ENCODE measurements at places on chromosomes 12 and 14.

- no peaks in the 10 kb centered on the region for H3K36me3 ChIP-seq
- H3K27ac ChIP-seq, result peak overlapping the region; percentile 50
- no peaks in the 10 kb centered on the region for H3K4me1 ChIP-seq
Measured at GRCh38 chr14:30803185-30803584, 71.2 kb upstream of the COCH start.

- H3K4me3 ChIP-seq, result no peak overlapping the region
- no peak for DNase-seq
- no peaks in the 10 kb centered on the region for H3K36me3 ChIP-seq
Measured at GRCh38 chr14:105563347-105563737, 37.0 kb downstream of the TMEM121 start.

DNA sequence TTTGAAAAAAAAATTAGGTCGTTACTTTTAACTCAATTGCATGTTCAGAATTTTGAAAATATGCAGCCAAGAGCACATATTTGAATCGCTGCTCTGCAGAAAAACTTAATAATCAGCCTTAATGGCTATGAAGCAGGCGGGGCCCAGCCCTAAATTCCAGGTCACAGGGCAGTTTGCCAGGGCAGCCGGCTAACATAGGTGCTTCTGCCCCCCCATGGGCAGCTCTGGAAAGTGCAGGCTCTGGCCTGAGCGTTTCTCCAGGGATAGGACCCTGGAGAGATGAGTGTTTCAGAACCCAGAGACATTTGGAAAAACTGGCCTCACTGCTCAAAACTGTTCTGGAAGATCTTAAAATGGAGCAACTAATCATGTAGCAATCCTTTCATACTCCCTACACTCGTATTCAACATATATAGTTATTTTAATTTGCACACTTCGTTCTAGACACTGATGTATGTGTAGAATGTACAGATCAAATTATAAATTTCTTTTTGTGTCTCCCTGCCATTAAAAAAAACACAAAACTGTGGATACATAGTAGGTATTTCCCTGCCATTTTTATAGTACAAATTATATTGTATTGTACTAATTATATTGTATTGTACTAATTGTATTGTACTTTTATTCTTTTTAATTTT is 26.0 kb upstream of the PTGR2 start:
- no peak overlapping the region for H3K27ac ChIP-seq
- H3K27me3 ChIP-seq, result no peaks in the 10 kb centered on the region
- H3K4me1 ChIP-seq, result no peaks in the 10 kb centered on the region
- DNase-seq, result peak; percentile 93

GRCh38 chr12:91651728-91652127 is 469.1 kb upstream of the DCN start:
- H3K4me3 ChIP-seq, result no peak overlapping the region
- H3K27me3 ChIP-seq, result no peaks in the 10 kb centered on the region
- H3K27ac ChIP-seq, result no peak overlapping the region
- no peak for DNase-seq
- H3K36me3 ChIP-seq, result no peaks in the 10 kb centered on the region
- H3K4me1 ChIP-seq, result no peaks in the 10 kb centered on the region

- no peak overlapping the region for H3K4me3 ChIP-seq
- DNase-seq, result no peak
- no peaks in the 10 kb centered on the region for H3K36me3 ChIP-seq
- H3K27me3 ChIP-seq, result no peaks in the 10 kb centered on the region
Measured at GRCh38 chr14:71714225-71714624, 218.0 kb upstream of the RGS6 start.

GRCh38 chr12:107660235-107660634 is 25.4 kb upstream of the PWP1 start:
- peaks cover 3% of the 10 kb centered on the region for H3K4me1 ChIP-seq
- no peak overlapping the region for H3K27ac ChIP-seq
- H3K4me3 ChIP-seq, result no peak overlapping the region
- H3K27me3 ChIP-seq, result no peaks in the 10 kb centered on the region
- no peak for DNase-seq

DNA sequence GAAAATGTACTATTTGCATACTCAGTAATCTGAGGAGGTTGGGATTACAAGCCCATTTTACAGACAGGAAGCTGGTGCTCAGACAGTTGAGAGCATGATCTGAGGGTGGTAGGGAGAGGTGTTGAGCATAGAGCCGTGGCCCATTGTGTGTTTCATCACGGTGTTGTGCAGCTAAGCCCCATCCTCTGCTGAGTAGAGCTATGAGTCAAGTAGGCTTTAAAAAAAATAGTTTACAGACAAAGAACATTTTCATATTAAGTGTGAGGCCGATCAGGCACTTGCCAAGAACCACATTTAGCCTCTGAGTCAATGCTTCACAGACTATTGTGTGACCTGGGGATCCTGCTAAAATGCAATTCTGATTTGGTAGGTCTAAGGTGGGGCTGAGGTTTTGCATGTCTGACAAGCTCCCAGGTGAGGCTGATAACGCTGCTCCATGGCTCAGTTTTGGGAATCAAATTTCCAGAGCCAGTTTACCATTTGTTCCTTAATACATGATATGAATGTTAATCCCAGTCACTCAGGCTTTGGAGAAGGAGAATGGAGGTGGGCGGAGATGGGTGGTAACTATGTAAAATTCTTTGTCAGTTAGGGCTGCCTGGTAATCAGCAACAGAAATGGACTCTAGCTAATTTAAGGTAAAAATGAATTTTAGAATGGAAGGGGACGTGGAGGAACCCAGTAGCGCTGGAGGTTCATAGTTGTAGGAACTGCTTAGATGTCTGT is 22.2 kb downstream of the ZNF664 start:
- H3K27ac ChIP-seq, result no peak overlapping the region
- peaks cover 52% of the 10 kb centered on the region for H3K4me1 ChIP-seq
- no peaks in the 10 kb centered on the region for H3K27me3 ChIP-seq
- no peaks in the 10 kb centered on the region for H3K36me3 ChIP-seq
- no peak overlapping the region for H3K4me3 ChIP-seq
- no peak for DNase-seq

DNA sequence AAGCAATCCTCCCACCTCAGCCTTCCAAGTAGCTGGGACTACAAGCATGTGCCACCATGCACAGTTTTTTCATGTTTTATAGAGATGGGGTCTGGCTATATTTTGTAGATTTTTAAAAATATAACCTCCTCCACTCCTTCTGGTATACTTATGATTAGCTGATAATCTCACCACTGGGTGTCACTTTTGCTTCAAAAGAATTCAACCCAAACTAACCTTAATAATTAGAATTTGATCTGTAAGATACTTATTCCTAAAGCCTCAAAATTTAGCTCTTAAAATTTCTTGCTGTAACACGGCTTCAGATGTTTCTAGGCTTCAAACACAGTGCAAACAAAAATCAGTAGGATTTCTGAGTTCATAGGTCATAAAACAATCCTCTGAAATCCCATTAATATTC is 130.3 kb downstream of the CEP83 start:
- H3K4me1 ChIP-seq, result no peaks in the 10 kb centered on the region
- H3K36me3 ChIP-seq, result no peaks in the 10 kb centered on the region
- no peak overlapping the region for H3K27ac ChIP-seq
- H3K4me3 ChIP-seq, result no peak overlapping the region

DNA sequence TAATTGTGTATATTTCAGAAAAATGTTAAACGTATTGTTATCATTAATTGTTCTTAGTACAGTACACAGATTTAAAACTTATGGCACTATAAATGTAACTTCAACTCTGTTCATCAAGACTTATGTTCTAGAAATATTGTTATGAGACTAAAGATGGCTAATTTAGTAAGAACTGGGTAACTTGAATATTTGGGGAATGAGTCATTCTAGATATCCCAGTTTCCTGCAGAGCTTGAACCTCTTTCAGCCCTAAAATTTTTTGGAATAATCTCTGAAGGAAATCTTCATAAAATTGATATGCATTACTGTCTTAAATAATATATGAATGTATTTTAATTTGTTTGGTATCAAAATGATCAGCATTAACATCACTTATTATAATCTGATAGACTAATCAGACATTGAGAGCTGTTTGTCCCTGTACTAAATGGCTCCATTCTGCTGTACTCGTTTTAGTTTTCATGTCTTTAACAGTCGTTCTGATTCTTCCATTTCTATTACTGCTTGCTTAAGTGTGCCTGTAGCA is 87.1 kb downstream of the VEZT start:
- no peaks in the 10 kb centered on the region for H3K4me1 ChIP-seq
- H3K27me3 ChIP-seq, result no peaks in the 10 kb centered on the region

GRCh38 chr14:94175011-94175745 is 1.1 kb downstream of the PPP4R4 start:
- no peak for DNase-seq
- H3K4me3 ChIP-seq, result no peak overlapping the region
- H3K27ac ChIP-seq, result no peak overlapping the region
- no peaks in the 10 kb centered on the region for H3K36me3 ChIP-seq
- H3K4me1 ChIP-seq, result peaks cover 9% of the 10 kb centered on the region

DNA sequence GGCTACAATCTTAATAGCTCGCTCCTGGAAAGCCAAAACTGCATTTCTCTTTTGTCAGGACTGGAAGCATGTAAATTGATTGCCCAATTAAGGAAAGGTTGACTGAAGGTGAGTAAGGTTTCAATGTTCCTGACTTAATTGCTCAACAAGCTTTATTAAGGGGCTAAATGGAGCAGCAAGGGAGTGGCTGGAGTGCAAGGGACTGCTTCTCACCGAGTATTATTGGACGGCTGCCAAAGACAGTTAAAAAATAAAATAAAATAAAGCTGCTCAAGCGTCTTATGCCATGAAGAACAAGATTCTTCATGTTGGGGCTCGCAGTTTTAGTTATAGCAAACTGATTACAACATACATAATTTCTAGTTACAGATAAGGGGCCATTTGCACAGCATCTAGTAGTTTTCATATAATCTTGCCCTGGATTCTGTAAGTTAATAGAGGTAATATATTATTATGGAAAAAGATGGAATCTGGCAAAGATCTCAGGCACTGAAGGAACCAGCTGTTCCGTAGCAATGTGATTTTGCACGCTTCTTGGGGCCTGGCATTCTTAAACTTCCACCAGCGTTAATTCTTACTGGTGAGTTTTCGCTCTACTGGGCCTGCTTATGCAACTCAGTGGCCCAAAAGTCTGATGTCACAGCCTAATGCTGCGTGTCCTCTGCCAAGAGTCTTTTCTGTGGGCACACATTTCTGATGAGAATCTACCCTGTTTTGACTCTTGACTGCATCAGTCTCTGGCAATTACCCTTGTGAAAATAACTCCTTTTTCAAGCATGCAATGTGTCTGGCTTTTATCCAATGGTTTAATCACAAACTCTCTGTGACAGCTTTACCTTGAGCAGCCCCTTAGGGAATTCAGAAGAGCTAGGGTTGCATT is 108.5 kb downstream of the SLC38A1 start:
- H3K4me3 ChIP-seq, result no peak overlapping the region
- peak; percentile 47 for DNase-seq
- peaks cover 17% of the 10 kb centered on the region for H3K4me1 ChIP-seq
- H3K27ac ChIP-seq, result peak overlapping the region; percentile 46
- H3K27me3 ChIP-seq, result no peaks in the 10 kb centered on the region

GRCh38 chr14:81234278-81234677 is 13.5 kb upstream of the GTF2A1 start:
- H3K4me1 ChIP-seq, result peaks cover 6% of the 10 kb centered on the region
- DNase-seq, result no peak
- H3K4me3 ChIP-seq, result no peak overlapping the region

DNA sequence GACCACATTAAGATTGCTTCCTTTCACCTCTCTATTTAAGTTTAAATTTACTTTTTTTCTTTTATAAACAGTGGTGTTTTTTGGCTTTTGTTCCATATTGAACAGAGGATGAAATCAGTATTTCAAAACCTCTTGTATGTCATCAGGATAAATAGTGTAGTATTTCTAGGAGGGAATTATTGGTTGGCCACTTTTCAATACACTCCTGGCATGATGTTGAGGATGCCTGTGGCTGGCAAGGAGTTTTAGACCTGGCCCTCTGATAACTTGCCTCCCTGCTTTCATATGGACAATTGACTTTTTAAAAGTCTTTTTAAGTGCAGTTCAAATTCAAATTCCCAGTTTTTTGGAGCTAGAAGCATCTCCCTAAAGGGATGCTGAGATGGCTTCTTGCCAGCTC is 9.8 kb downstream of the TMTC2 start:
- no peak overlapping the region for H3K4me3 ChIP-seq
- no peak overlapping the region for H3K27ac ChIP-seq
- DNase-seq, result no peak

- peak overlapping the region; percentile 78 for H3K4me3 ChIP-seq
- no peaks in the 10 kb centered on the region for H3K36me3 ChIP-seq
- no peaks in the 10 kb centered on the region for H3K4me1 ChIP-seq
- H3K27me3 ChIP-seq, result peaks cover 9% of the 10 kb centered on the region
- peak; percentile 94 for DNase-seq
Measured at GRCh38 chr12:125983094-125983783, 918.0 kb downstream of the AACS start.

- DNase-seq, result no peak
- no peaks in the 10 kb centered on the region for H3K27me3 ChIP-seq
- H3K4me1 ChIP-seq, result peaks cover 27% of the 10 kb centered on the region
- no peaks in the 10 kb centered on the region for H3K36me3 ChIP-seq
Measured at GRCh38 chr12:15778126-15778525, 11.1 kb downstream of the EPS8 start.

- no peaks in the 10 kb centered on the region for H3K27me3 ChIP-seq
- H3K4me3 ChIP-seq, result no peak overlapping the region
- peaks cover 32% of the 10 kb centered on the region for H3K4me1 ChIP-seq
- peak overlapping the region; percentile 26 for H3K27ac ChIP-seq
- no peaks in the 10 kb centered on the region for H3K36me3 ChIP-seq
Measured at GRCh38 chr14:65303899-65304222, 108.7 kb upstream of the FUT8 start.

DNA sequence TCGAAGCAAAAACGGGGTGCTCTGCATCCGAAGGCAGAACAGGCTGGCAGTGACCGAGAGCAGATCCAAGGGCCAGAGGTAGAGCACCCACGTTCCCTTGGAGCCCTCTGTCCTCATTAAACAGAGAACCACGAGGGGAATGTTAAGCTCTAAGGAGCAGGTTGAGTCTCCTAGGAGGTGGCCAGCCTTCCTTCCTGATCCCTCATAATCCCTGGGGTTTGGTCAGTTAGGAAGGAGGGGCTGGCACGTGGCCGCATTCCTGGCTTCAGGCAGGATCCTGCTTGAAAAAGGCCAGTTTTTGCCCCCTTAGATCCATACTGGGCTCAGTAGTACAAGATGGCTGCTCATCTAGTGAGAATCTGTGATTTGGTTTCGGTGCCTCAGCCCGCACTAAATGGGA is 57.2 kb downstream of the SLC24A4 start:
- H3K4me1 ChIP-seq, result no peaks in the 10 kb centered on the region
- no peak for DNase-seq
- no peak overlapping the region for H3K4me3 ChIP-seq

GRCh38 chr12:124623344-124624035 is 56.1 kb upstream of the NCOR2 start:
- H3K36me3 ChIP-seq, result no peaks in the 10 kb centered on the region
- no peak for DNase-seq
- H3K4me1 ChIP-seq, result peaks cover 24% of the 10 kb centered on the region

- H3K4me3 ChIP-seq, result no peak overlapping the region
- no peaks in the 10 kb centered on the region for H3K27me3 ChIP-seq
- no peak overlapping the region for H3K27ac ChIP-seq
- H3K36me3 ChIP-seq, result no peaks in the 10 kb centered on the region
- H3K4me1 ChIP-seq, result no peaks in the 10 kb centered on the region
Measured at GRCh38 chr12:80087486-80088213, 11.7 kb upstream of the OTOGL start.

- no peak for DNase-seq
- no peaks in the 10 kb centered on the region for H3K27me3 ChIP-seq
- no peak overlapping the region for H3K4me3 ChIP-seq
- H3K4me1 ChIP-seq, result peaks cover 33% of the 10 kb centered on the region
Measured at GRCh38 chr14:68674538-68675232, 118.2 kb downstream of the ZFP36L1 start.

Measured in hepatocyte (in vitro differentiated cells).